Activated naive CD8-positive, alpha-beta T cell treated with anti-CD3 and anti-CD28 coated beads for 36 hours (primary cell): ENCODE measurements at places on chromosomes 16 and 17.

DNA sequence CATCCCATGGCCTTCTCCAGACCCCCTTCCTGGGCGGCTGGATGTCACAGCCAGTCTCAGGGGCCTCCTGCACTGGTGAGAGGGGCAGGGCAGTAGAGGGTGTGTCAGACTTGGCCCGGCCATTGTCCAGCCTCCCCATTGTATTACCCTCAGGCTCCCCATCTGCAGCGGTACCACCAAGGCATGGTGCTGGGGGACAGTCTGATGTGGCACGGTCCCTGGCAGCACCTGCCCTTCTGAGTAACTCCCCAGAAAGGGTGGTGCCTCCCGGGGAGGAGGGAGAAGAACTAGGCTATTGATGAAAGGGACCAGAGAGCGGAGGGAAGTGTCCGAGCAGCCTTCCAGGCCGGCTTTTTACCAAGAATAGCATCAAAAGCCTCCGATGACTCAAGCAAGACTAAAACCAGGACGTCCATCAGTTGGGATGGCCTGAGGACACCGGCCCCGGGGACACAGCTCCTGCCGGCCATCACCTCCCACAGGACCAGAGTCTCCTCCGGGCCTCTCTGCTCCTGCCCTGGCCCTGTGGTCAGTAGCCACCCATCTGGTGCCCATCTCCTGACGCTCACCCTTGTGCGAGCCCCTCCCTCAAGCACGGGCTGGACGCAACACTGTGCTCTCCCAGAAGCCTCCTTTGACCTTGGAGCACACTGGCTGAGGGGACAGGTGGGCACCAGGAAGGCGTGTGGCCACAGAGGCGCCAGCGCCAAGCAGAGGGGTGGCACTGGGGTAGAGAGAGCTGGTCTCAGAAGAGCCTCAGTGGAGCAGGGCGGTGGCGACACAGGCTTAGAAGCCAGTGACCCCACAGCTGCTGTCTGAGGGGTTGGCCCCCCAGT, 5.8 kb upstream of the CPNE7 start:
- DNase-seq, result no peak

- DNase-seq, result no peak
Measured at GRCh38 chr17:51672065-51672464, 411.7 kb downstream of the UTP18 start.

GRCh38 chr17:35607239-35607847, 20.2 kb downstream of the AP2B1 start:
- DNase-seq, result no peak

- DNase-seq, result peak; percentile 31
Measured at GRCh38 chr17:9645851-9646545, 681 bp downstream of the USP43 start.

GRCh38 chr16:11138769-11139325, 117.2 kb downstream of the SOCS1 start:
- no peak for DNase-seq

GRCh38 chr17:75799402-75799801, 14.8 kb downstream of the UNK start:
- no peak for DNase-seq

GRCh38 chr17:81426393-81427172, 31.3 kb downstream of the BAHCC1 start:
- no peak for DNase-seq
